ENCODE measurements at places on chromosomes 3 and 15.

- no peaks in the 10 kb centered on the region for H3K27me3 ChIP-seq
- no peak overlapping the region for H3K4me3 ChIP-seq
These were observed 471.0 kb downstream of the ZPLD1 start for GRCh38 chr3:102905811-102906210.

- H3K4me3 ChIP-seq, result no peak overlapping the region
- H3K27me3 ChIP-seq, result peaks cover 17% of the 10 kb centered on the region
- no peak for DNase-seq
- no peaks in the 10 kb centered on the region for H3K36me3 ChIP-seq
- H3K4me1 ChIP-seq, result peaks cover 4% of the 10 kb centered on the region
These were observed 113.4 kb downstream of the ETFA start for GRCh38 chr15:76197703-76198455.

- DNase-seq, result no peak
- H3K4me3 ChIP-seq, result no peak overlapping the region
- no peaks in the 10 kb centered on the region for H3K4me1 ChIP-seq
These were observed 343.4 kb downstream of the TBC1D5 start for GRCh38 chr3:17398959-17399551.

DNA sequence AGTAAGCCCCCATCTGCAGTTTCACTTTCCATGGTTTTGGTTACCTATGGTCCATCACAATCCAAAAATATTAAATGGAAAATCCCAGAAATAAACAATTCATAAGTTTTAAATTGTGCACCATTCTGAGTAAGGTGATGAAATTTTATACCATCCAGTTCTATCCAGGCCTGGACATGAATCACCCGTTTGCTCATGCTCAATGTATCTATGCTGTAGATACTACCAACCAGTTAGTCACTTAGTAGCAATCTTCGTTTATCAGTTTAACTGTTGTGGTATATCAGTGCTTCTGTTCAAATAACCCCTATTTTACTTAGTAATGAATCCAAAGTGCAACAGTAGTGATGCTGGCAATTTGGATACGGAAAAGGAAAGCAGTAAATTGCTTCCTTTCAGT, 381.9 kb upstream of the AGTR1 start:
- H3K36me3 ChIP-seq, result no peaks in the 10 kb centered on the region
- H3K27me3 ChIP-seq, result no peaks in the 10 kb centered on the region
- no peak for DNase-seq
- H3K4me3 ChIP-seq, result no peak overlapping the region

- DNase-seq, result no peak
- peaks cover 12% of the 10 kb centered on the region for H3K27me3 ChIP-seq
- H3K4me3 ChIP-seq, result no peak overlapping the region
- H3K36me3 ChIP-seq, result no peaks in the 10 kb centered on the region
- no peak overlapping the region for H3K27ac ChIP-seq
These were observed 25.4 kb upstream of the SLC25A26 start for GRCh38 chr3:66195347-66195783.

GRCh38 chr3:13150624-13151023, 77.4 kb upstream of the IQSEC1 start:
- H3K27me3 ChIP-seq, result peaks cover 22% of the 10 kb centered on the region
- H3K27ac ChIP-seq, result no peak overlapping the region
- peaks cover 12% of the 10 kb centered on the region for H3K4me1 ChIP-seq
- no peak overlapping the region for H3K4me3 ChIP-seq
- no peaks in the 10 kb centered on the region for H3K36me3 ChIP-seq
- peak; percentile 14 for DNase-seq

DNA sequence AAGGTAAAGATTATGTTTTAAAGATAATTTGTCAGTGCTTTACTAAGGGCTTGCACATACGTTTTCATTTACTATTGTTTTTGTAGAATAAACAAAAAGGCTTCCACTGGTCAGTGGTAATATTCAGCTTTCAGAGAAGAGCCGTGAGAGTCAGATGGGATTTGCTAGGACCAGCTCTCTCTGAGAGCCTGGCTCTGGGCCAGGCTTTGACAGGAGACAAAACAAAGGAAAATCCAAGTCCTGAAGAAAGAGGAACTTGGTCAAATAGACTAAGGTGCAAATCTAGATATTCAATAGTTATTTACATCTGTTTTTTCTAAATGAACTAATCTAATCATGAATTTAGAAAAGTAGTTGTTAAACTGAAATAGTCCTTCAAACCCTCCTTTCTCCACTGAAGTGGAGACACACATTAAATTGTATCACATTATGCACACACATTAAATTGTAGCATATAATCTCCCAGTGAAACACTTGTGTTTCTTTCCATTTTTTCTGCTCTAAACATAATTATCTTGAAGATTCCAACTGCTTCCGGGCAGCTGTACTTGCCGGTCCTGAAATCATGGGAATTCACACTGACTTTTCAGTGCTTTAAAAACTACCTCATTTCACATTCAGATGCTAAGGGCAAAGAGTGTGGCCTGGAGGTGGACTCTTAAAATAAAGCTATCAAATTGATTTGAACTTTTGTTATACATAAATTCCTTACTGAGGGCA, 55.1 kb upstream of the FILIP1L start:
- DNase-seq, result no peak
- H3K36me3 ChIP-seq, result peaks cover 7% of the 10 kb centered on the region
- no peaks in the 10 kb centered on the region for H3K4me1 ChIP-seq
- no peaks in the 10 kb centered on the region for H3K27me3 ChIP-seq
- no peak overlapping the region for H3K27ac ChIP-seq
- no peak overlapping the region for H3K4me3 ChIP-seq

GRCh38 chr3:25023876-25024275, 404.2 kb upstream of the RARB start:
- no peaks in the 10 kb centered on the region for H3K36me3 ChIP-seq
- DNase-seq, result no peak
- H3K27ac ChIP-seq, result no peak overlapping the region
- no peaks in the 10 kb centered on the region for H3K27me3 ChIP-seq
- H3K4me1 ChIP-seq, result no peaks in the 10 kb centered on the region

GRCh38 chr3:113769551-113769950, 22.7 kb downstream of the ATP6V1A start:
- H3K27ac ChIP-seq, result no peak overlapping the region
- H3K4me1 ChIP-seq, result peaks cover 10% of the 10 kb centered on the region
- DNase-seq, result no peak
- H3K36me3 ChIP-seq, result no peaks in the 10 kb centered on the region
- H3K27me3 ChIP-seq, result no peaks in the 10 kb centered on the region
- H3K4me3 ChIP-seq, result no peak overlapping the region

- H3K4me1 ChIP-seq, result no peaks in the 10 kb centered on the region
- H3K36me3 ChIP-seq, result no peaks in the 10 kb centered on the region
- DNase-seq, result no peak
- H3K27ac ChIP-seq, result no peak overlapping the region
- H3K27me3 ChIP-seq, result no peaks in the 10 kb centered on the region
- H3K4me3 ChIP-seq, result no peak overlapping the region
These were observed 220.2 kb upstream of the COL8A1 start for GRCh38 chr3:99418209-99418635.

DNA sequence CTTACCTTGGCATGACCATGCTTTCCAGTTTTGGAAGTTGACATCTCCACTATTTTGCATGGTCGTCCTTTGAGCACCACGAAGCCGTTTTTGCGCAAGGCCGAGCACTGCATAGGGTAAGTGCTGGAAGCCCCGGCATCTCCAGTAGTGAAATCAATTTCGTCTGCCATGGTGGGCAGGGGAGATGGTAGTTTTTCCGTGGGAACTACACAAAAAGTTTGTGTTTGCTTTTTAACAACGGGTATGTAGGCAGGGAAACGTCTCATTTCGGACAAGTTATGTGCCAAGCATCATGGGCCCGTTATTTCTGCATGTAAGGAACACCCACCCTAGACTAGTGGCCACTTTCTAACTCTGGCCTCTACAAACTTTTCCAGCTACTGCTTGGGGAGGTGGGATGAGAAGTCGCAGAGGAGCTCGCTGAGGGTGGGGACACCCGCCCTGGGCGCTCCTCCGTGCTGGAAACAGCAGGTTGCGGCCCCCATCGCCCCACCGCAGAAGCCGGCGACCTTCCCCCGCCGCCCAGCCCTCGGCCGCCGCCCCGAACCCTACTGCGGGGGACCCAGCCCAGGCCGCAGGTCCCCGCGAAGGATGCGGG, 701 bp downstream of the EIF5A2 start:
- DNase-seq, result no peak
- peaks cover 17% of the 10 kb centered on the region for H3K27me3 ChIP-seq
- peaks cover 27% of the 10 kb centered on the region for H3K4me1 ChIP-seq
- H3K4me3 ChIP-seq, result peak overlapping the region; percentile 95
- H3K36me3 ChIP-seq, result peaks cover 13% of the 10 kb centered on the region
- peak overlapping the region; percentile 55 for H3K27ac ChIP-seq

- no peak overlapping the region for H3K27ac ChIP-seq
- peaks cover 4% of the 10 kb centered on the region for H3K4me1 ChIP-seq
- H3K36me3 ChIP-seq, result peaks cover 28% of the 10 kb centered on the region
- DNase-seq, result no peak
These were observed 37.1 kb downstream of the SLCO3A1 start for GRCh38 chr15:91890614-91891013.

DNA sequence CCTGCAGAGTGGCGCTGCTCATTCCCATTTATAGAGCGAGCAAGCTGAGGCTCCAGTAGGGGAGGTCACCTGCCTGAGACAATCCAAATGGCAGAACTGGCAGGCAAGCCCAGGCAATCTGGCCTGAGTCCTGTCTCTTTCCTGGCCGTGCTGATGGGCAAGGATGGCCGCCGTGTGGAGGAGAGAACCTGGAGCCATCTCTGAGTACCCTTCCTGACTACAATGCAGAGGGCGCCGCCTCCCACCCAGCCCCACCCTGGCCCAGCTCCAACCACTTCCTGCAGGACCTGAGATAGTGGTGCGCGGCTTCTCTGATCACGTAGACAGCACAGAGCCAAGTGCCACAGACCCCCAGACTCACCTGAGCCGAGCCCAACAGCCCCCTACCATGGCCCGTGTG, 7.0 kb downstream of the TLR9 start:
- peaks cover 31% of the 10 kb centered on the region for H3K36me3 ChIP-seq
- peak overlapping the region; percentile 49 for H3K4me3 ChIP-seq
- H3K27ac ChIP-seq, result peak overlapping the region; percentile 87
- DNase-seq, result peak; percentile 62
- H3K27me3 ChIP-seq, result no peaks in the 10 kb centered on the region

DNA sequence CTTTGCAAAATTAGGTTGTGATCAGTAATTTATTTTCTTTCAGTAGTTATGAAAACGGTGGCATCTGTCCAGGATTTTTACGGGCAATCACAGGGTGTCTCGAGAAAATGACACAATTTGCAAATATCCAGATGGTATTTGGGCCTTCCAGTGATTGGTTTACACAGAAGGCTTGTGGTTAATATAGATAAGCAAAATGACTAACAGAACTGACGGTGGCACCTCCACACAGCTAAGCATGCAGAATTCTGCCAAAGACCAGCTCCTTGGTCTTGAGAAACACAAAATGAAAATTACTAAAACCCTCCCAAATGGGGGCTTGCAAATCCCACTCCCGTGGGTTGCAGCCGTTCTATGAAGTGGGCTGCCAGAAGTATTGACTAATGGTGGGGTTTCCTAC, 5.5 kb downstream of the ARHGEF3 start:
- H3K4me3 ChIP-seq, result no peak overlapping the region
- peaks cover 78% of the 10 kb centered on the region for H3K4me1 ChIP-seq
- peak overlapping the region; percentile 76 for H3K27ac ChIP-seq
- H3K36me3 ChIP-seq, result peaks cover 64% of the 10 kb centered on the region

DNA sequence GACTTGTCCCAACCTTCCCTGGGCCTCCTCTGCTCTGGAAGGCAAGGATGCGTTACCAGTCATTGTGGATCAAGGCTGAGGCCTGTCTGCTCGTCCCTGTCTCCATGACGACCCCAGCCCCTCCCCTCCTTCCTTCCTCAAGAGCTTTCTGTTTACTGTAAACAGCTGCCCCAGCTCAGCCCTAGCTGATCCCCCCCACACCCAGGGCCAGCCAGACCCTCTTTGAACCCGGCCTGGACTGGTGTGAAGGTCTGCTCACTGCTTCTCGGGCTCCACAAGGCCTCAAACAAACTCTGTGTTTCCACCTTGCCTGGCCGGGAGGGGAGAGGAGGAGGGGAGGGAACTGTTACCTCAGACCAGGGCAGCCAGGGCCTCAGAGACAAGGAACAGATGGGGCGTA, 16.9 kb downstream of the VPS18 start:
- H3K4me1 ChIP-seq, result peaks cover 22% of the 10 kb centered on the region
- peaks cover 8% of the 10 kb centered on the region for H3K27me3 ChIP-seq
- H3K4me3 ChIP-seq, result no peak overlapping the region

- no peak for DNase-seq
- no peak overlapping the region for H3K4me3 ChIP-seq
- H3K27me3 ChIP-seq, result no peaks in the 10 kb centered on the region
- H3K27ac ChIP-seq, result no peak overlapping the region
- no peaks in the 10 kb centered on the region for H3K36me3 ChIP-seq
These were observed 319.0 kb downstream of the MECOM start for GRCh38 chr3:169344465-169344864.

DNA sequence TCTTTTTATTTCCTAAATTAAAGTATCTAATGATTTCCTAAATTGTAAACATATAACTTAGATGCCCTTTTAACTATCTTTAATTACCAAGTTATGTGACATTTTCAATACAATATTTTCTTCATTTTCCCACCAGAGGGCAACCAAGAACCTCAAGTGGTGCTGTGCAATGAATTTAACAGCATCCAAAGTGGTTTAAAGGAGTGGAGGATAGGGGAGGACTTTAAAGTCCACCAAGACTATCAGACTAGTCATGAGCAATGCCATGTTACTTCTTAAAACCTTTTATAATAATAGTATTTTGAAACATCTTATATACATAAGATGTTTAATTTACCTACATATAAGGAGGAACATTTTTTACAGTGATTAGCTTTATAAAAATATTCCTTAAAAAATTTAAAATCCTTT, 74.4 kb downstream of the DLG1 start:
- H3K27ac ChIP-seq, result no peak overlapping the region
- H3K4me1 ChIP-seq, result peaks cover 8% of the 10 kb centered on the region
- H3K4me3 ChIP-seq, result no peak overlapping the region
- DNase-seq, result no peak
- H3K27me3 ChIP-seq, result no peaks in the 10 kb centered on the region
- H3K36me3 ChIP-seq, result no peaks in the 10 kb centered on the region

GRCh38 chr15:44215594-44215993, 20.5 kb upstream of the FRMD5 start:
- peaks cover 30% of the 10 kb centered on the region for H3K27me3 ChIP-seq
- H3K4me3 ChIP-seq, result no peak overlapping the region
- H3K4me1 ChIP-seq, result no peaks in the 10 kb centered on the region
- no peak overlapping the region for H3K27ac ChIP-seq
- no peaks in the 10 kb centered on the region for H3K36me3 ChIP-seq

DNA sequence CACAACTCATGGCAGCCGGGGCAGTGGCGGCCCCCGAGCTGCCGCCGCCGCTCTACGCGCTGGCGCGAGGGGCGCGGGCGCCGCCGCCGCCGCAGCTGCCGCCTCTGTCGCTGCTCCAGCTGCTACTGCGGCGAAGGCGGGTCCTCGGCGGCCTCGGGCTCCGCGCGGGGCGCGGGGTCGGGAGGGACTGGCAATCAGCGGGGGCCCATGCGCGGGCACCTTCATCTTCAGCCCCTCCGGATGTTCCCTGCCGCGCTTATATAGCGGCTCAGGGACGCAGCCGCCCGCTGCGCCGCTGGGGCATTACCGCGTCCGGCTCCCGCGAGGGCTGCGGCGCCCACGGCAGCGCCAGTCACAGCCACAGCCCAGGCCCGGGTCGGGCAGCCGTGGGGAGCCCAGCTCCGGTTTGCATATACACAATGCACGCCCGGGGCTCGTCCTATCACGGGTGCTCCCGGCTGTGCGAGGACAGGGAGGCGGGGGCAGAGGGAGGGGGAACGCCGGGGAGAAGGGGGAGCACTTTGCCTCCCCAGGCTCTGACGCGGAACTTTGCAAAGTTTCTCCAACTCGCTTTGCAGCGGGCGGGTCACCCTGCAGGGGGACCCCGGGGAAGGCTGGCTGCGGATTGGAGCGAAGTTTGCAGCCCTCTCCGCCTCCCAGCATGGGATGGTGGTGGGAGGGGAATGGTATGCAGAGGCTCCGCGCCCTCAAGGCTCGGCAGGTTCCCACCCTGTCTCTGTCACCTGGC, at the start of gene VGLL3:
Gene VGLL3 (minus strand): TSS at position 416 of the 748 bp plus-strand sequence. CDS start 406 bp downstream, at position 10.
- no peak within 1 kb of the TSS for H3K27ac ChIP-seq
- H3K27me3 ChIP-seq, result peaks cover 30% of the 10 kb centered on the region
- no peak within 1 kb of the TSS for H3K4me3 ChIP-seq
- H3K4me1 ChIP-seq, result peaks cover 2% of the 10 kb centered on the region

Measured in activated naive CD4-positive, alpha-beta T cell treated with anti-CD3 and anti-CD28 coated beads, Interleukin-2, amount 10 ng/mL, durations not matched to agents 7 days and 5 days (primary cell).